ENCODE measurements at places on chromosomes 1 and 21.

DNA sequence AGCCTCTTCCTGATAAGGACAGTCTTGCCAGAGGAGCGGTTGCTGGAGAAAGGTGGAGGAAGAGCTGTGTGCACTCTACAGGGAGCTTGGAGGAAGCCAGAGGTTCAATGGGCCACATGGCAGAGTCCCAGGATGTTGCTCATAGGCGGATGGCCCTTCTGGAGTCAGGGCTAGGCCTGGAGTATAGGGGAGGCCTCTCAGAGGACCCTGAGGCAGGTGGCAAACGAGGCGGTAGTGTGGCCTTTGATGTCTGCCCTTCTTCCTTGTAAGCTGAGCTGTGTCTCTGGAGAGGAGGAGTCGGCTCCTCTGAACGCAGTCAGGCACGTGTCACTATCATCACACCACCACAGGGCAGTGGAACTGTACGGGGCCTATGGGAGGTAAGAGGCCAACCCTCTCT is 8.6 kb downstream of the PKP1 start:
- no peak for DNase-seq

DNA sequence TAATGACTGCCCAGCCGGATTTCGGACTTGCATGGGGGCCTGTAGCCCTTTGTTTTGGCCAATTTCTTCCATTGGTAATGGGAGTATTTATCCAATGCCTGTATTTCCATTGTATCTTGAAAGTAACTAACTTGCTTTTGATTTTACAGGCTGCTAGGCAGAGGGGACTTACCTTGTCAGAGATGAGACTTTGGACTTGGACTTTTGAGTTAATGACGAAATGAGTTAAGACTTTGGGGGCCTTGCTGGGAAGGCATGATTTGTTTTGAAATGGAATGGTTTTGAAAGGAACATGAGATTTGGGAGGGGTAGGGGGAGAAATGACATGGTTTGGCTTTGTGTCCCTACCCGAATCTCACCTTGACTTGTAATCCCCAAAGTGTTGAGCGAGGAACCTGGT is 9.6 kb downstream of the UBE2G2 start:
- DNase-seq = no peak

- DNase-seq = no peak
Measured at GRCh38 chr1:9230869-9231533, 3.6 kb upstream of the H6PD start.

DNA sequence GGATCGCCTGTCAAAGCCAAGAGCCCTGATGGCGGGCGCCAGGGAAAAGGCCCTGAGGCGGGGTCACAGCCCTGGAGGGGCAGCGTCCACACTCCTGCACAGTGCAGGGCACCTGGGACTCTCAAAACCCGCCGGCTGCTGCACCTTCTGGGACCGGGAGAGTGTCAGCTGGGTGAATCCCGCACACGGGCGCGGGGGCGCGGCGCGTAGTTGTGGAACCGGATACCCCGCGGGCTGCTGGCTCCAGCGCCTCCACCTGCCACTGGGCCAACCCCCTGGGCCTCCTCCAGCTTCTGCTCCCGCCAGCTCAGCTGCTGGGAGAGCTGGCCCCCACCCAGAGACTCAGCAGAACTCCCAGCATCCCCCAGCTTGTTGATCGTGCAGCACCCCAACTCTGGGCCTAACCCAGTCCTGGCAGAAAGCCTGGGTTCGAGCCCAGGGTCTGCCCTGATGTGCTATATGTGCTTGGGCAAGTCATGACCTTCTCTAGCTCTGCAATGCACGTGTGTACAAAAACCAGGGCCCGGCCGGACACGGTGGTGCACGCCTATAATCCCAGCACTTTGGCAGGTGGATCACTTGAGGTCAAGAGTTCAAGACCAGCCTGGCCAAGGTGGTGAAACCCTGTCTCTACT is 33.8 kb downstream of the NECAP2 start:
- DNase-seq = no peak

- DNase-seq = no peak
Measured at GRCh38 chr1:38061883-38062328, 15.3 kb upstream of the POU3F1 start.

DNA sequence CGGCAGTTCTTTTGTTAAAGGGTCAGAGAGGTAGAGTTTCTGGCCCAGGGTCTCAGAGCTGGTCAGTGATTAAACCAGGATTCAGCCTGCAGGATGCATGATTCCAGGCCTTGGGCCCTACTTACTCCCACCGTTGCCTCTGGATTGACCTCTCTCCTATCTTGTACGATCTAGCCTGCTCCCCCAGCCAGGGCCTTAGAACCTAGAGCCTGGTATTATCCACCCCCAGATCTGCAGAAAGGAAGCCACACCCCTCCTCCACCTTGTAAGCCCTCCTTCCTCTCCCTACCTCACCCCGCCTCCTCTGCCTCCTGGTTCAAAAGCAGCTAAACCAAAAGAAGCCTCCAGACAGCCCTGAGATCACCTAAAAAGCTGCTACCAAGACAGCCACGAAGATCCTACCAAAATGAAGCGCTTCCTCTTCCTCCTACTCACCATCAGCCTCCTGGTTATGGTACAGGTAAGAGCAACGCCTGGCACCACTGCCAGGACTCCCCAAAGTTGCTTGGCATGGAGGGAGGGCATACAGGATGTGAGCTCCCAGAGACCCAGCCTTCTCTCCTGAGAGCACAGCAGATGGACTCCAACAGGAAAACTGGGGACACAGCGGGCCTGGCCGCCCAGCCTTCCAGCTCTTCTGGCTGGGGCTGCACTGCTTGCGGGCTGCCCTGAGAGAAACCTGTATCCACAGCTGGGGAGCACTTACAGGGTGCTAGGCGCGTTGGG is at the start of gene CD52:
TSS of gene CD52 (plus strand) at position 347 of the 726 bp plus-strand sequence. CDS start at position 407, 60 bp downstream.
- no peak for DNase-seq

- no peak for DNase-seq
Measured at GRCh38 chr1:207217778-207218511, 103.5 kb upstream of the CD55 start.

DNA sequence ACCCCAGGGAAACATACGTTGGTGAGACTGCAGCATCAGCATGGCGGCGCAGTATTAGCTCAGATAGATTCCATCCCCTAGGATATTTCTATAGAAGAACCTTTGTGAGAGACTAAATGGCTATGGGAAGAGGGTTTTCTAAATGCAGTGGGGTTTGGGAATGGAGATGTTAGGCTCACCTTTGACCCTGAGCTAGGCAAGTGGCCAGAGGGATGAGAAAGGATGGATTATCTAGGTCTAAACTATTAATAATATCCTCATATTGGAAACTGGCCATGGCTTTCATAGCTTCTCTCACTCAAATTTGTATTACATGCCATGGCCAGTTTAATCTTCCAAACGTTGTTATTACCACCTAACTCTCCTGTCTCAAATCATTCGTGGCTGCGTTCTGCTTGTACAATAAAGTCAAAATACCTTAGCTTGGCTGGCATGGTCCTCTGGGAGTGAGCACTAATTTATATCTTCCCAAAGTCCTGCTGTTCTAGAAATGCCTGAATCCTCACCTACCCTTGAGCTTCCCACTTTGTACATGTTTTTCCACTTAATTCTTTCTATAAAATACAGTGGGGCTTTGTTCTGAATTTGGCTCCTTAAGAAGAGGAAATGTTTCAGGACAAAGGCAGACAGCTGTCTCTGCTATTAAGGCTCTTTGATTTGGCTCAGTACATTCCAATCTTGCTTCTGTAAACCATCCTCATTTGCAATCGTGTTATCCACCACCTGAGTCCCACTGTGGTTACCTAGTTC is 31.0 kb upstream of the COG2 start:
- no peak for DNase-seq

DNA sequence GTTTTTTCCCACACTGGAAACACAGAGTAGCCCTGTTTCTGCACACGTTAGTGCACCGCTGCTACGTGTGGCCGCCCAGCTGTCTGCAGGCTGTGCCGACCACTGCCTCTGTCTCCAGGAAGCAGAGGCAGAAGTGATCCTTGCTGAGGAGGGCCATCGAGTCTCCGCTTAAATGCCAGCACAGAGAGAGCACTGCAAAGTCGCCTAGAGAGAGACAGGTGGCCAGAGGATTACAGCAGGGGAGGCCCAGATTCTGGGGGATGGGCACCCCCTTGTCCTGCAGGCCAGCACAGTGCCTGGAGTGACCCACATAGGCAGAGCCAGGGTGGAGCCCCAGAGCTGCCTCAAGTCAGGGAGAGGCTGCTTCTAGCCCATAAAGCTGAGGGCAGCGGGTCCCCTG is 6.1 kb downstream of the TPRG1L start:
- no peak for DNase-seq
